G401 (cell line): ENCODE measurements at places on chromosomes 5 and 9.

DNA sequence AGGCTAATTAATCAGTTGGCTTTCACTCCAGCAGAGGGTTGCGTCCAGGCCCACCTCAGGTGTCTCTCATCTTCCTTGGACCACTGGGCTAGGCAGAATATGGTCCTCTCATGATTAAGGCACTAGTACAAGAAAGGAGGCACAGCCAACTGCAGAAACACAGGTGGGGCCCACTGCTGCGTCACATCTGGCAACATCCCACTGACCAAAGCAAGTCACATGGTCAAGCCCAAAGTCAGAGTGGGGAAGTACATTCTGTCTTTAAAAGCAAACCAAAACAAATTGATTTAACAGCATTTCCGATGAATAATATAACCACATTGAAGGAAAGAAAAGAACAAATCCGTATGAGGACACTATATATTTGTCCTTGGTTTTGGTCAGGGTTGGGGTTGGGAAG, 28.0 kb upstream of the UBTD2 start:
- DNase-seq = no peak

- no peak for DNase-seq
Observed at GRCh38 chr5:74570250-74570649, 70.3 kb downstream of the ENC1 start.

- no peak for DNase-seq
Observed at GRCh38 chr5:30804739-30805505, 388.6 kb upstream of the CDH6 start.

DNA sequence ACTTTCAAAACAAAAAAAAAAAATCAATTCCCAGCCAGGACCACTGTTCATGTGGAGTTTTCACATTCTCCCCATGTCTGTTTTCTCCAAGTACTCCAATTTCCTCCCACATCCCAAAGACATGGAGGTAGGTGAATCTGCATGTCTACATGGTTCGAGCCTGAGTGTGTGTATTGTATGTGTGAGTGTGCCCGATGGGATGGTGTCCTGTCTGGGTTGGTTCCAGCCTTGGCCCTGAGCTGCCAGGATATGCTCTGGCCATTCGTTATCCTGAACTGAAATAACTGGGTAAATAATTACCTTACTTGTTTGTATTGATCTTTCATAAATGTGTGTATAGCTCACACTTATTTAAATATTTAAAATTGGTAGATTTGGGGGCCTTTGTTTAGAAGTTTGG, 452.3 kb upstream of the RORB start:
- no peak for DNase-seq

DNA sequence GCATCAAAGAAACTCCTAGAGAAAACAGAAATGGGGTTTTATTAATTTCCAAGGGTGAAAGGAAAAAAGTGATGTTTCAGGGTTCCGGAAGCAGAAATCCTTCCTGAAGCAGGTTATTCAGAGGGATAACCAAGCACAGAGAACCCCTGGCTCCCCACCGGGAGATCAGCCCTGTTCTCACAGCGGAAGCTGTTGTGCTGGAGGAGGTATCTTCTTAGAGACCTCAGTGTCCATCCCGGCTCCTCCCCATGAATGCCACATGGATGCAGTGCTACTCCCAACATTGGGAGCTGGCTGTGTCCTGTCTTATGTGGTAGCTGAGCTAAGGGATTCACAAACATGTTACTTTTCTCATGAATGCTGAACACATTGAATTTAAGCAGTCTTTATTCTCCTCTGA, 80.9 kb upstream of the IRX2 start:
- no peak for DNase-seq
